Foreskin keratinocyte (primary cell): ENCODE measurements at places on chromosomes 5 and 9. TPM values are rescaled to one million over a fixed set of nuclear protein-coding genes. Genes with fewer than 3 reads are reported as not detected.

DNA sequence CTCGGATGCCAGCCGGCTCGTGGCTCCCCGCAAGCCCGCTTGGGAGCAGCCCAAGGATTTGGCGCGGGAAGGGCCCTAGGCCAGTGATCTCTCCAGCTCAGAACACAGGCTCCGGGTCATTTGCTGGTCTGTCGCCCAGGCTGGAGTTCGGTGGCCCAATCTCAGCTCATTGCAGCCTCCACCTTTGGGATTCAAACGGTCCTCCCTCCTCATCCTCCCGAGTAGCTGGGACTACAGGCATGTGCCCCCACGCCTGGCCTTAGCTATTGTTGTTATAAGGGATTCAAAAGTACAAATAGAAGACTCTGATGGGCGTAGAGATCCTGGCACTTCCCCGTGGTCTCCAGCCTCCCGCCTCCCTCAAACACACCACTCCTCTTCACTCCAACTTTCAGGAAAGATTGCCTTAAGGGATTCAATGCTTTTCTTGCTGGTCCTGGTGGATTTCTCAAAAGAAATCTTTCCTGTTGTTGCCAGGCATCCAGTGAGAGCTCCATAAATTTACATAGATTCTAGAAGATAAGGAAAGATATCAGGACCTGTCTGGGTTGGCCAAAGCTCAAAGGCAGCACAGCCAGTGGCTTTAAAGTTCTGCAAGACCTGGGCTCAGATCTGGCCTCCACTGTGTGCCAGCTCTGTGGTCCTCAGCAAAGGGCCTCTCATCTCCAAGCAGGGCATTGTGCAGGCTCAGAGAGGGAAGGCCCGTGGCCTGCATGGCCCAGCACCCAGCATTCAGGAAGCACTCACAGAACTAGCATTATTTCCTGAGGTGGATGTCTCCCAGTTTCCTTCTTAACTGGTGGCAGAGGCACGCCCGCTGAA is 1.0 kb downstream of the AIF1L start:
- no peak for DNase-seq

GRCh38 chr9:4433379-4433778 is 56.9 kb upstream of the SLC1A1 start:
- DNase-seq: no peak

DNA sequence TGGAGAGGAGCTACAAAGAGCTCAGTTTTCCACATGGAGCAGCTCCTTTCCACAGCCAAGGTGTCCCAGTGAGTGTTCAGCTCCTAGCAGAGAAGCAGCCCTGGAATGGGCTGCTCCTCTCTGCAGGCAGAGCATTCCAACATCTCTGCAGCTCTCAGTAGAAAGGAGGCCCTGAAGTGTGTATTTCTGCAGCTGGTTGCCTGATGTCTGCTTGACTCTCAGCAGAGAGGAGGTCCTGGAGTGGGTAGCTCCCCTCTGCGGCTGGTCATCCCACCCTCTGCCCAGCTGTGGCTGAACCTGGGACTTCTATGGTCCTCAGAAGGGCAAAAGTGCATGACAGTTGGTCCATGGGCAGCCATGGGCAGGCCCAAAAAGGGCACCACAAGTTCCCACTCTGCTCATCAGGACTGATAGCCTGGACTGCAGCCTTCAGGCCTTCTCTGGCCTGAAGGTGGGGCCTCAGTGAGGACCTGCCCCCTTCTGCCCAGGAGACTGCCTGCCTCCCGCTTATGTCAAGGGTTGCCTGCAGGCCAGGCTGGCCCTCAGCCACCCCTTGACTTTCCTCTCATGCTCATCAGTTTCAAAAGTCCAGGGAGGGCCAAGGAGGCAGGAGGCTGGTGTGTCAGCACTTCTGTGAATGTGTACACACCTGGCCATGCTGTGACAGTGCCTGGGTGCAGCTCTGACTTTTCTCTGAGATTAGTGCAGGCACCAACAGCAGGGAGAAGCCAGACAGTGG is 605.9 kb upstream of the FAM174A start:
- no peak for DNase-seq

- DNase-seq: no peak
These were observed 4.4 kb downstream of the SLIT3 start for GRCh38 chr5:169296419-169297143.

- no peak for DNase-seq
These were observed 207.1 kb upstream of the MEF2C start for GRCh38 chr5:89090037-89090436.

- DNase-seq: no peak
These were observed 26.4 kb downstream of the ARHGEF28 start for GRCh38 chr5:73652391-73652790.

GRCh38 chr5:144385597-144385996 is 214.9 kb downstream of the KCTD16 start:
- DNase-seq: no peak

GRCh38 chr5:156124708-156125107 is 202.3 kb upstream of the SGCD start:
- no peak for DNase-seq

- peak; percentile 46 for DNase-seq
These were observed 981 bp downstream of the TCOF1 start for GRCh38 chr5:150358261-150359095.

Gene OGN
- not detected in 2 replicates for total RNA-seq

Gene IER5L
- total RNA-seq: 10.7 and 11.6 TPM in 2 replicates

Gene PCDHB16
- total RNA-seq: not detected in 2 replicates

Gene CNTFR
- not detected in 2 replicates for total RNA-seq

Gene CD14
- total RNA-seq: not detected in 2 replicates

Gene CFAP77
- total RNA-seq: not detected in 2 replicates

Gene SPINK5
- 0.75 and 1.1 TPM in 2 replicates for total RNA-seq
